Skin of body (tissue), 3 donors: ENCODE measurements at places on chromosomes 7 and 10. TPM values are rescaled to one million over a fixed set of nuclear protein-coding genes. Genes with fewer than 3 reads are reported as not detected.

The TIMM23 gene
- total RNA-seq: 36.5 TPM

The DOCK4 gene
- 29.7 TPM for total RNA-seq

The CDHR3 gene
- total RNA-seq: 7.9 TPM

The FFAR4 gene
- 1.6 TPM for total RNA-seq

The CALHM1 gene
- not detected for total RNA-seq
